ENCODE measurements at places on chromosomes 1 and 21. TPM values are rescaled to one million over a fixed set of nuclear protein-coding genes. Genes with fewer than 3 reads are reported as not detected.

The PCAT6 gene
- not detected for total RNA-seq

The C4BPB gene
- not detected for total RNA-seq

The TUT4 gene
- 20.7 TPM for total RNA-seq

The ASCL5 gene
- total RNA-seq = not detected

The RAB7B gene
- total RNA-seq = 2.6 TPM

GRCh38 chr1:89361681-89362080 is 2.2 kb upstream of the GBP6 start:
- no peak for DNase-seq

DNA sequence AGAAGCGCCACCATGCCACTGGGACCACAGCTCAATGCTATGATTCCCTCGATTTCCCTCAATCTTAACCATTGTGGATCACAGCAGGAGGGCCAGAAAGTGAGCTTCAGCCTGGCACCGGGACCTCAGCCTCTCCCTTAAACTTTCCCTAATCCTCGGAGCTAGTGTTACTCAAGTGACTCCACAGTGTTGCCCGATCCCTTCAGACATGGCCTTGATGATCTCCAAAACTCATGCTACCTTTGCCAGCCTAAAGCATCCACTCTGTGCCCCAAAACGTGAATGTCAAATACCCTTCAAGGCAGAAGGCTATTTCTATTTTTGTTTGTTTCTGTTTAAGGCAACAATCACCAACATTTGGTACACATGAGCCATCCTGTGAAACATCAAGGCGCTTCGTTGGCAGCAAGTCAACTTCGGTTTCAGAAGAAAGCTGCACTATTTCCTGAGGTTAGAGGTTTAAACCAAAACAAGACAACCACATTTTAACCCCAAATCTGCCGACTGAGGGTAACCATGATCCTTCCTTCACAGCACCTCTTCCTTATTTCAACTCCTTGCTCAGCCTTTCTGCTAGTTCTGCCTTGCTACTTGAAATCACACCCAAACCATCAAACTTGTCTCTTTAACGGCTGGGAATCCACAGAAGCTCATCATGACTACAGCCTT is 94.4 kb upstream of the KRTAP19-8 start:
- no peak for DNase-seq

- DNase-seq = no peak
Measured at GRCh38 chr1:16178596-16179497, 23.0 kb upstream of the EPHA2 start.

- DNase-seq = no peak
Measured at GRCh38 chr1:44643721-44644334, 30.5 kb downstream of the TMEM53 start.

DNA sequence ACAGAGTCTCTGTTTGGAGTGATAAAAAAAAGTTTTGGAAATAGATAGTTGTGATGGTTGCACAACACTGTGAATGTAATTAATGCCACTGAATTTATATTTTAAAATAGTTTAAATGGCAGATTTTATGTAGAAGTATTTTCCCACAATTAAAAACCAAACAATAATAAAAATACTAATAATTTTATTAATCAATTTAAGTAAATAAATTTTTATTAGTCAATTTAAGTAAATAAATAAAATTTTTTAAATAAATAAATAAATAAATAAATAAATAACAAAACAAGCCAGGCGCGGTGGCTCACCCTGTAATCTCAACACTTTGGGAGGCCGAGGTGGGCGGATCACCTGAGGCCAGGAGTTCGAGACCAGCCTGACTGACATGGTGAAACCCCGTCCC is 4.9 kb upstream of the KDF1 start:
- DNase-seq = no peak

- no peak for DNase-seq
Measured at GRCh38 chr1:17594690-17595601, 55.4 kb downstream of the ARHGEF10L start.

DNA sequence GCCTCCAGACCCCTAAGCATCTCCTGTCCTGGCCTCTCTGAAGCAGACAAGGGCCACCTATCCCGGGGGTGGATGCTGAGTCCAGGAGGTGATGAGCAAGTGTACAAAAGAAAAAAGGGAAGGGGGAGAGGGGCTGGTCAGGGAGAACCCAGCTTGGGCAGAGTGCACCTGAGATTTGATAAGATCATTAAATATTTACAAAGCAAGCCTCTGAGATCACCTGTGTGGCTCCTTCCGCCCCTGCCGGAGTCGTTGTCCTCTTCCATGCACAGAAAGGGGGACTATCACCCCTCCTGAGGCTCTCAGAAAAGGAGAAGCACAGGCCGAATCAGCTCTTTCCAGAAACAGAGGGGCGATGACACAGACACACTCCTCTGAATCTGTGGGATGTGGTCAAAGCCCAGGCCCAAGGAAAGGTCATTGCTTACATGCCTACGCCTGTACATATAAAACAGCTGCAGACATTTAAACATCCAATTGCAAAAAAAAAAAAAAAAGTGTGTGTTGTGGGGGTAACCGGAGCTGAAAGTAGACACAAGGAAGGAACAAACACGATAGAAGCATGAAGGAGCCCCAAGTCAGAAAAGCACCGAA is 30.9 kb downstream of the PRSS38 start:
- no peak for DNase-seq

DNA sequence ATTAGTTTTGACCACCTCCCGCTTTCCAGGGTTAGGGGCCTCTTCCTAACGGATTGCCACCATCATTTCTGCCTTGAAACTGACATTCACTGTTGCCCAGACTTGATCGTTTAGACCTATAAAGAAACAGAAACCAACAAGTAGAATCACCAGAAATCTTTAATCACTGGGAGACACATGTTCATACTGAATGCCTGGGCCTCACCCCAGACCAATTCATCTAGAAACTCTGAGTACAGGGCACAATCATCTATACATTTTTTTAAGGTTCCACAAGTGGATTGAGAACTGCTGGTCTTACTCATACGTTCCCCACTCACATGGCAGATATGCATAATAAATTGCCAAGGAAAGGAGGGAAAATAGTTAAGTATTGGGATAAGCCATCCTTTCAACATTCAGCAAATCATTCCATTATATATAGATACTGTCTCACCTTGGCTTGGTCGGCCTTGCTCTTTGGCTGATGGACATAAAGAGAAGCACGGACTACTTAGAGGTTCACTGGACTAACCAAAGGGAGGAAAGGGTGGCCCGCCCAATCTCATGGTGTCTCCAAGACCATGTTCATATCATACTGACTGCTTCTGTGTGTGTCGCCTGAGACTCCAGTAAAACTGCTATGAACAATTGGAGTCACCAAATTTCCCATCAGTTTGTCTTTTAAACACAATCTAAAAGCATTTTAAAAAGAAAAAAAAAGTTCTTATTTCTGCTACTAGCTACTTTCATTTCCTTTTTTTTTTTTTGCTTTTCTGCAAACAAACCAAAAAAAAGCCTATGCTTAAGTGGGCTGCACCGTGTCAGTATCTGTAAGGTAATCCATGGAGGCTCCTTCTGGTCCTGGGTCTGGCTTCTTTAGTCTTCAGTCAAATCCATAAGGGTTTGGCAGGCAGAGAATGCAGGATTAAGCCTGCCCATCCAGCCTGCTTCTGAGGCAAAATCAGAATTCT is 9.4 kb upstream of the TARBP1 start:
- no peak for DNase-seq
